ENCODE measurements at places on chromosomes 6 and 20.

GRCh38 chr6:134437376-134437775 lies 119.5 kb upstream of the SGK1 start:
- peak; percentile 60 for DNase-seq

DNA sequence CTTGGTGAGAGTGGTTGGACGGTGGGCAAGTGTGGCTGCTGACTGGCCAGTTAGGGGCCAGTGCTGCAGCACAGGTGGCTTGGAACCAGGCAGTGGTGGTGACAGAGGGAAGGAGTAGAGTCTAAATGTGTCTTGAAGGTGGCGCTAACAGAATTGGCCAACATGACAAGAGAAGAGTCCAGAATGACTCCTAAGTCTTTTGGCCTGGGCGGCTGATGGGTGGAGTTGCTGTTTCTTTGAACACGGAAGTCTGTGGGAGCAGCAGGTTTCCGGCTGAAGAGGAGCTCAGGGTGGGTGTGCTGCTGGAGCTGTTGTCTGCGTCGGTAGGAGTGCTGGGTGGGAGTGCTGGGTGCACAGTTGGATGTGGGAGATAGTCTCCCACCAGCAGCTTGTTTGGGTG lies 10.1 kb downstream of the LSM14B start:
- no peak for DNase-seq

DNA sequence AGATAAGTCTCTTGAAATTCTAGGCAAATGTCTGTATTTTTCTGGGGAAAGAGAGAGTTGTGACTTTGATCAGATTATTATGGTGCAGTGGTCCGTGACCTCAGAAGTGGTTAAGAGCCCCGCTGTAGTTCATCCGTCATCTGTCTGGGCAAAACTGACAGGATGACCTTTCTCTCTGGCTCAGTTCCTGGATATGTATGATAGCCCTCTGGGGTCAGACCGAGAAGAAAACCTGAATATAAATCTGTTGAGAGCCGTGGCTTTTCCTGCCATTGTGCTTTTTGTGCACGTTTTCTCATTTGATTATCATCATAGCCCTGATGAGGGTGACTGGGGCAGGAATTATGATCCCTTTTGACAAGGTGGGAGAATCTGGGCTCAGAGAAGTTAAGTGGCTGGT lies 26.5 kb downstream of the GHRH start:
- no peak for DNase-seq

- DNase-seq, result no peak
These were observed 103.9 kb downstream of the EPM2A start for GRCh38 chr6:145631374-145631773.

GRCh38 chr6:54624216-54624615 lies 222.4 kb upstream of the FAM83B start:
- no peak for DNase-seq

GRCh38 chr20:14155361-14155760 lies 160.0 kb downstream of the MACROD2 start:
- no peak for DNase-seq

DNA sequence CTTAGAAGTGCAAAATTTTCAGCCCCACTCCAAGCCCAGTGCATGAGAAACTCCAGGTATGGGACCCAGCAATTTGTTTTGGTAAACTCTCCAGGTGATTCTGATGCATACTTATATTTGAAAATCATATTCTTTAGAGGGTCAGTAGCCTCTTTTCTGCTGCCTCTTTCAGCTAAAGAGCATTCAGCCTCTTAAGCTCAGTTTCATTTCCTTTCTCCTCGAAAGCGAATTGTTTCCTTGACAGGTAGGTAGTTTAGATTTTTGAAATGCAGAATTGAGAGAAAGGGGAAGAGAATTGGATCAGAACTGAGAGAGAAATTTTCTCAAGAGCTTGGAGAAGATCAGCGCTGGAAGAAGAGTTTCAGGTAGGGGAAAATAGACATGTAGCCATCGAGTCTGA lies 995.8 kb upstream of the FLRT3 start:
- DNase-seq, result no peak

- no peak for DNase-seq
These were observed at the start of gene PNPLA1 for GRCh38 chr6:36269834-36270705. Gene PNPLA1 (plus strand): TSS chr6:36270060. CDS start chr6:36270460, 400 bp downstream.

- DNase-seq, result peak; percentile 43
These were observed 146.8 kb upstream of the PMEPA1 start for GRCh38 chr20:57856658-57857057.

DNA sequence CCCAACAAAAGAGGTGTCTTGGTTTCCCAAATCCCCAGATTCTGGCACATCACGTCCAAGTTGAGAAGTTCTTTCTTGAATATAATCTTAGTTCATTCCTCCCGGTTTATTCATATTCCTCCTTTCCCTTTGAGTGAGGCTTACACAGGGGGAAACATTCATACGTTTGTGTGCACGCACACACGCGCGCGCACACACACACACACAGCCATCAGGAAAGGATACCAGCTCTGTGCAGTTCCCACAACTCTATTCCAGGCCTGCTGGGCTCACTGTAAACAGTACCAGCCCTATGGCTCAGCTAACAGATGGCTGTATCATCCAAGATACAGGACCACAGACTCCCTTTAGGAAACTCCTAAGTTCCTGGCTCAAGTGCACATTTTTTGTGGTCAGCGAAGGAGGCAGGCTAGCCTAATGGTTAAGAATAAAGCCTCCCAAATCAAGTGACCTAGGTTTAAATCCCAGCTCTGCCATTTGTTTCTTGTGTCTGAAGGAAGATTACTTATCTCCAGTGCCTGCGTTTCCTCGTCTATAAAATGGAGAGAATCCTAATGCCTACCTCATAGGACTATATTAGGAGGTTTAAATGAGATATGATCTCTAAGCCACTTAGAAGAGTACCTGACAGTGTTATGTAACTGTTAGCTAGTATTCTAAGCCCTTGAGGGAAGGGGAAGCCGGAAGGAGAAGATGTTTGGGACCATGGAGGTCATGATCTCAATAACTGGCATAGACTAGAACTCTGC lies 3.7 kb upstream of the TAF8 start:
- DNase-seq, result peak; percentile 57

- no peak for DNase-seq
These were observed 96.6 kb downstream of the PXDC1 start for GRCh38 chr6:3654898-3655297.

GRCh38 chr20:38120625-38120988 lies 44.5 kb downstream of the TGM2 start:
- no peak for DNase-seq

DNA sequence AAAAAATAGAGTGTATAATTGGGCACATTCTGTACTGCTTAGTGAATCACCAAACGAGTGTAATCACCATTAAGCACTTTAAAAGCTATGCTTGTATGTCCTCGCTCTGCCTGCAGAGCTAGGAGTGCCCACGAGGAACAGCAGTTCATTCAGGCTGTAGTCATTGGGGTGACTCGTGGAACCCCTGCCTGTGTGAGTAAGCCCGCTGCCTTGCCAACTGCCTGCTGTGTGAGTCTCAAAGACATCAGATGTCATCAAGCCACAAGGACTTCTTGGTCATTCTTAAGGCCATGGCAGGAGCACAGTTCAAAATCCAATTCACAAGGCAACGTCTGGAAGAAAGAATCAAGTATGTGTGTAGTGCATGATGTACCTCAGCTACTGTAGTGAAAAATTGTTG lies 60.4 kb downstream of the FOXO3 start:
- DNase-seq, result no peak

DNA sequence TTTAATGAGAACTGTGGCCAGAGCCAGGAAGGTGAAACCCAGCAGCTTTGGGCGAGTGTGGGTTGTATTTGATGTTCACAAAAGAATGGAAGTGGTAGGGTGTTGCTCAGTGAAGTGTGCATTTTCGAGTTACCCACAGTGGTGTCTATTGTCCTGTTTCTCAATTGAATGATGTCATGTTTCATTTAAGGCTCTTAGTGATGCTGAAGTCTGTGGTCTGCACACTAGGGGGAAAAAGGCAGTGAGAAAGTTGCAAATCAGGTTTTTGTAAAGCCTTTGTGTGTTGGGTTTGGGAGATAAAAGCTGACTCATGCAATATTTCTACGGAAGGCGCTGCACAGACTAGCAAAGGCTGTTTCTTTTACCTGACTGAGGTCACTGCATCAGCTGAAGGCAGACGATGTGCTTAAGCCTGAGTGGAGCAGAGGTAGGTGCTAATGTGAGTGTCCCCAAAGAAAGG lies 121.1 kb downstream of the PLEKHG1 start:
- DNase-seq, result no peak

- no peak for DNase-seq
These were observed 23.1 kb downstream of the CMTR1 start for GRCh38 chr6:37456126-37456525.
